Immature natural killer cell (primary cell): ENCODE measurements at places on chromosomes 2 and 18. TPM values are rescaled to one million over a fixed set of nuclear protein-coding genes. Genes with fewer than 3 reads are reported as not detected.

The C2orf81 gene
- 1.6 TPM for polyA plus RNA-seq

The GAREM1 gene
- polyA plus RNA-seq: not detected

The ACSL3 gene
- 37.4 TPM for polyA plus RNA-seq

The MPP4 gene
- not detected for polyA plus RNA-seq

The UPP2 gene
- polyA plus RNA-seq: not detected

The GKN2 gene
- polyA plus RNA-seq: not detected

The GPR17 gene
- not detected for polyA plus RNA-seq

The TMEM127 gene
- polyA plus RNA-seq: 57.7 TPM

The ADD2 gene
- not detected for polyA plus RNA-seq

The RNF152 gene
- polyA plus RNA-seq: not detected

DNA sequence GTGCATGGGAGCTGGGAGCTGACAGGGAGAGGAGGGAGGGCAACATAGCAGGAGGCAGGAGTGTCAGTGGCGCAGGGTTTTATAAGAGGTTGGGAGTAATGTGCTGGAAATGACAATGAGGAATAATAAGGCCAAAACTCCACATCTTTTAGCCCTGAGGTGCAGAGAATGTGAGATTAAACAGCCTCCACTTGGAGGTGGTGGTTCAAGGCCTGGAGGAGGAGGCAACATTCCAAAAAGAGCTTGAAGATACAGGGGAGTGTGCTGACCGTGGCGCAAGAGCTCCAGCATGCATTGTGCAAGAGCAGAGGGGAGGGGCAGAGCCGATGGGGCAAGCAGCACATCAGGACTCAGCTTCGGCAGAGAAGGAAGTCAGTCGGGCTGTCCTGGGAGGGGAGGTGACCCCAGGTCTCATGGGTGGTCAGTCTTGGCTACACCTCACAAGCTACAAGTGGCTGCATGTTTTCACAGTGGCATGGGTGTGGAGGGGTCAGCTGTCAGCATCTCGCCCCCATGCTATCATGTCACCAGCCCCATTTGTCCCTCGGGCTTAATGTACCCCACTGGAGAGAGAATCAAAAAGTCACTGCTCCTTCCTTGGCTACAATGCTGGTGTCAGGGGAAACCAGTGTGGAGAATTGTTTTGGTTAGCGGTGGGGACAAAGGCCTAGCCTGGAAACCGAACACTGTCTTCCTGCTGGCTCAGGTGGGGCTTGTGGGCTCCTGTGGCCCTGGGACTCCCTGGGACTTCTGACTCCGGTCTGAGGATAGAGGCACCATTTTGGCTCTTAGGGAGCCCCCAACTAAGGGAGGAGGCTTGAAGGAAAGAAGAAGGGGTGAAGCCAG is 208.0 kb downstream of the ZFP36L2 start:
- DNase-seq: no peak

DNA sequence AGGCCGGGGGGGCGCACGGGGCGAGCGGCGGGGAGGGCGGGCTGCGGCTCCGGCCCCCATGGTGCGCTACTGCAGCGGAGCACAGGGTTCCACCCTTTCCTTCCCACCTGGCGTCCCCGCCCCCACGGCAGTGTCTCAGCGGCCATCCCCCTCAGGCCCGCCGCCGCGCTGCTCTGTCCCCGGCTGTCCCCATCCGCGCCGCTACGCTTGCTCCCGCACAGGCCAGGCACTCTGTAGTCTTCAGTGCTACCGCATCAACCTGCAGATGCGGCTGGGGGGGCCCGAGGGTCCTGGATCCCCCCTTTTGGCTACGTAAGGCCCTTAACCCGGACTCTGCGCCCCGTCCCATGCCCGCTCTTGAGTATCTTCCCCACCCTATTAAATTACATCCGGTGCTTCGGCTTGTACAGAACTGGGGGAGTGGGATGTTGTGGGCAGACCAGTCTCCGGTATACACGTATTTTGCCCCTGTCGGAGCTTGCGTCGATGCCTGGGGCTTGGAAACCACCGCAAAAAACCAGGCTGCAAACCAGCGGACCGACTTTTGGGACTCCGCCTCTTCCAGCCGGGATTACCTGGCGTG is 598 bp upstream of the WBP1 start:
- DNase-seq: peak; percentile 88

GRCh38 chr2:238989484-238989883 is 141.6 kb downstream of the TWIST2 start:
- no peak for DNase-seq

DNA sequence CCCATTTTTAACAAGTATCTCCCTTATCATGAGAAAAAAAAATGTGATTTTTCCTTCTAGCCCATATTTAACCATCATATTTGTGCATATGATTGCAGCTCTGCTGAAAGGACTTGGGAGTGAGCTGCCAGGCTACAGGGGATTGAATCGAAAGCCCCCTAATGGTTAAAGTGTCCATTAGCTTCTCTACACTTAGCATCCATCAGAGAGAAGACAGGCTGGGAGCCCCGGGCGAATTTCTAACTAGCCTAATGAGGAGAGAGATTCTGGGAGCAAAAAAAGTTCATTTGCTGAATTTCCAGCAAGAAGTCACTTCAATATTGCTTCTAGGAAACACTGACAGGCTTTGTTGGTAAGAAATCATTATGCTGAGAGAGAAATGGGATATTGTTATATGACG is 848.8 kb downstream of the TDRD15 start:
- no peak for DNase-seq

GRCh38 chr2:76073992-76074604 is 363.4 kb upstream of the GCFC2 start:
- no peak for DNase-seq

DNA sequence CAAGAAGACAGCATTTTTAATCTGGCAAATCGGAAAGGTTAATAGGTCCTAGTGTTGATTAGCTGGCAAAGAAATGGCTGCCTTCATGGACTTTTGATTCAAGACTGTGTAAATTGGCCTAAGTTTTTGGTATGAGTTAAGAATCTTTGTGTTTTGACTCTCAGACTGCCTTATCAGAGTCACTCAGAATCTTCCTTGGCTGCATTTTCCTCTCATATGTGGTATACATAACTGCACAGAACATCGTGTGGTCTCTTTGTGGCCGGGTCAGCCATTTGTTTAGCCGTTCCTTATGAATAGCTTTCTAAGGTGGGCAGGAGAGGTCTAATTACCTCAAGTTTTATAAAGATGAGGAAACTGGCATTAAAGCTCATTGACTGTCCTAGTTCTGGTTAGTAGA is 30.1 kb downstream of the CAB39 start:
- DNase-seq: no peak

GRCh38 chr2:70789304-70790135 is 923 bp downstream of the FIGLA start:
- peak; percentile 51 for DNase-seq

GRCh38 chr18:46406539-46406932 is 250.5 kb downstream of the LOXHD1 start:
- DNase-seq: no peak

- DNase-seq: no peak
Observed at GRCh38 chr2:27100036-27100435, 13.5 kb downstream of the KHK start.

GRCh38 chr2:134443814-134444480 is 190.1 kb downstream of the MGAT5 start:
- no peak for DNase-seq

GRCh38 chr18:3596637-3597384 is 146.8 kb downstream of the TGIF1 start:
- DNase-seq: peak; percentile 57

- DNase-seq: no peak
Observed at GRCh38 chr2:96844405-96844808, 586 bp upstream of the ANKRD23 start.

DNA sequence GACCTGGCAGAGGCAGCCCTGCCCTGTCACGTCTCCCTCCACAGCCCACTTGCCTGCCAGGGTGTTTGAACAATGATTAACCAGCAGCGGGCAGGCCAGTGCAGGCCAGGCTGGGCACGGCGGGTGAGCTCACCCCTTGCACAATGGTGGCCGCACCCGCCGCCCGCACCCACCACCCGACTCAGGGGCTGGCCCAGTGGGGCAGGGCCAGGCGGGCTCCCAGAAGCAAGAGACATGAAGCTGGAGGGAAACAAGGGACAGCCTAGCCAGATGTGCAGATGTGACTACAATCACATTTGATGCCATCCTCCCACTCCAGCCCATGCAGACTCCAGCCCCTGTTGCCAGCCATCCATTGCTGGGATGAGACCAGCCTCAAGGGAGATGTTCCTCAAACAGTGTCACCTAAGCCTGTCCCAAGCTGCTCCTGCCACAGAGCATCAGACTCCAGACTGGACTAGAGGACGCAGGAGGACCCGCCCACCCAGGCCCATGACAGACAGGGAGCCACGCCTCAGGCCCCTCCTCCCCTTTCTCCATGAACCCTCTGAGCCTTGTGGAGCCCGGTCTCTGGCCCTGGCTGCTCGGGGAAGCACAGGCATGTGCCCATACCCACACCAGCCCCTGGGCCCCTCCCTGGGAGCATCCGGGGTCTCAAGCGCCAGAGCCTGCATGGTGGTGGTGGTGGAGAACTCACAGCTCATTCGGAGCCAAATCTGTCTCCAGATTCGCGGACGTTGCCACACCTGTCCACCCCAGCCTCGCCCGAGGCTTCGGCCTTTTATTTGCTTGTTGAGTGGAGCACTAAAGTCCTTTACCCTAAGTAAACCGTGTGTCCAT is 45.0 kb downstream of the SDC1 start:
- no peak for DNase-seq

GRCh38 chr2:42844901-42845821 is 52.8 kb upstream of the HAAO start:
- no peak for DNase-seq

DNA sequence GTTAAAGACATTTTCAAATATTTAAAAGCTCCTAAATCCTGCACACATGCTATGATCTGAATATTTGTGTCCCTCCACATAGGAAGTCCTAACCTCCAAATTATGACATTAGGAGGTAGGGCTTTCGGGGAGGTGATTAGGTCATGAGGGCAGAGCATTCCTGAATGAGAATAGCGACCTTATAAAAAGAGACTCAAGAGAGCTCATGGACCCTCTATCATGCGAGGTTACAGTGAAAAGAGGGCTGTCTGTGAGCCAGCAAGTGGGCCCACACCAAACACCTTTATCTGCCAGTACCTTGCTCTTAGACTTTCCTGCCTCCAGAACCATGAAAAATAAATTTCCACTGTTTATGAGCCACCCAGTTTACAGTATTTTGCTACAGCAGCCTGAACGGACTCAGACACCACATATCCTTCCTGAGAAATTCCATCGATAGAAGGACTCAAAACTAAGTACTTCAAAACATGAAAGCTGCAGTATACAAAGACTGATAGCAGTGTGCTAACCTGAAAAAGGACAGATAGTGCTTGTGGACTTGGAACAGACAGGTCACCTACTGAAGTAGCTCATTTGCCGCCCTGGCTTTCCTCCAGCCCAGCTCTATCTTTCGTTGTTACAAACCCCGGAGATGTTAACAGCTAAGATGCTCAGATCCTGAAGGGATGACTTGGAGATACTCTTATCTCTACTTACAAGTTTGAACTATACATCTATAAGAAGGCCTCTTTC is 13.8 kb downstream of the FAM210A start:
- DNase-seq: no peak

DNA sequence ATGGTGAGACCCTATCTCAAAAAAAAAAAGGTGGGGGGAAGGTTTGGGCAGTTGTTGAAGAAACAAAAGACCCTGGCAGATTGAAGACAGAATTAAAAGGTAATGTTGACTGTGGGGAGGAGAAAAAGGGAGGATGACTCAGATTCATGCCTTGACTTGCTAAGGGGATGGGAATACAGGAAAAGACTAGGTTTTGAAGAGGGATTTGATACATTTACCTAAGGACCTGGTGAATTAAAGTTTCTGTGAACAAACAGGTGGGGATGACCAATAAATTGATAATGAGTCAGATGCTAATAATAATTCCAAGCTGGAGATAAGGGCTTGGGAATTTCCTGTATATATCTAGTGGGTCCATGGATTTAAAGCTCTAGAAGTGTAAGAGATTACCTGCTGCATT is 27.6 kb downstream of the TTR start:
- DNase-seq: no peak

GRCh38 chr2:5538772-5539171 is 153.4 kb upstream of the SOX11 start:
- no peak for DNase-seq

- no peak for DNase-seq
Observed at GRCh38 chr18:11671156-11671555, 17.9 kb upstream of the GNAL start.
